Mammary epithelial cell (primary cell): ENCODE measurements at places on chromosomes 4 and X. TPM values are rescaled to one million over a fixed set of nuclear protein-coding genes. Genes with fewer than 3 reads are reported as not detected.

- no peak for DNase-seq
Measured at GRCh38 chrX:102652031-102652688, 877 bp downstream of the GPRASP1 start.

GRCh38 chrX:136541294-136541693 is 9.3 kb downstream of the VGLL1 start:
- no peak for DNase-seq

GRCh38 chr4:5412751-5413150 is 295.6 kb downstream of the EVC2 start:
- DNase-seq: no peak

- no peak for DNase-seq
Measured at GRCh38 chrX:77346859-77347258, 100.3 kb upstream of the FGF16 start.

DNA sequence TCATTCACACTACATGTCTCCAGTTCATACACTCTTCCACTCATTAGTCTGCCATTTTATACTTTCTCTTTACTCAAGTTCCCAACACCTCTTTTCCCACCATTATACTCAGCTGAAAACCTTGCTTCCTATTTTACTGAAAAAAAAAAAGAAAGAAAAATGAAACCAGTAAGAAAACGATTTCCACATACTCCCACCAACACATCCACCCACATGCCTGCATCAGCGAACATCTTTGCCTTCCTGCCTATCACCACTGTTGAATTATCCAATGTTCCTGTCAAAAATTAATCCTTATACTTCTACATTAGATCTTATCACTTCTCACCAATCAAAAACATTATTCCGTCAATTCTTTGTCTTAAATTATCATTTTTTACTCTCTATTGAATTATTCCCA is 188.1 kb upstream of the FAM241A start:
- no peak for DNase-seq

GRCh38 chr4:2944586-2945526 is 18.4 kb downstream of the NOP14 start:
- no peak for DNase-seq

GRCh38 chr4:108651014-108651791 is 804 bp downstream of the OSTC start:
- peak; percentile 27 for DNase-seq

GRCh38 chrX:122813876-122814275 is 370.2 kb upstream of the GRIA3 start:
- DNase-seq: no peak

DNA sequence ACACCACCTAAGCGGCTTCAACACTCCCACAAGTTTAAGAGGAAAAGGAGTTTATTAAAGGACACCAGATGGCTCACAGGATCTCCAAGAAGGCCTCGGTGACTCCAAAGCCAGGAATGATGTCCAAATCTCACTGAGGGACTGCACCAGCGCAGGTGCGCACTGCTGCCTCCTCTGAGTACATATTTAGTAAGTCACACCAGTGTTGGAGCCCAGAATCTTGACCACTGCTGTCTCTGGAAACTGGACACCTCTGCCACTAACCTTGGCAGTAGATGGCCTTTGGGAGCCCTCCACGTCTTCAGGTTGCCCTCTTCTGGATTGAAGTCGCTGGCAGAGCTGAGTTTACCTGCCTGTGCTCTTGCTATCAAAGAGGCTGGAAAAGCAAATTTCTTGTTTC is 10.1 kb upstream of the RS1 start:
- no peak for DNase-seq

- no peak for DNase-seq
Measured at GRCh38 chrX:72080150-72080549, 51.6 kb downstream of the RTL5 start.

DNA sequence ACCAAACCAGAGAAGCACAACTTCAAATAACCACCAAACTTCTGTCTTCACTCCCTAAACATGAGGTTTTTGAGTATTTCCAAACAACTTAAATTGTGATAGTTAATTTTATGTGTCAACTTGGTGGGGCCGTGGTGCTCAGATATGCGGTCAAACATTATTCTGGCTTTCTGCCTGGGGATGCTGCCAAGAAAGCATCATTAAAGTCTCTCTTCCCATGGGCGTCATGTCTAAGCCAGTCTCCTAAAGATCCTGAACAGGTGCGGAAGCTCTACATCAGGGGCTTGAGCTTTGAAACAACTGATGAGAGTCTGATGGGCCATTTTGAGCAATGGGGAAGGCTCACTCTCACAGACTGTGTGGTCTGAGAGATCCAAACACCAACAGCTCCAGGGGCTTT is 24.1 kb upstream of the SOD3 start:
- no peak for DNase-seq

DNA sequence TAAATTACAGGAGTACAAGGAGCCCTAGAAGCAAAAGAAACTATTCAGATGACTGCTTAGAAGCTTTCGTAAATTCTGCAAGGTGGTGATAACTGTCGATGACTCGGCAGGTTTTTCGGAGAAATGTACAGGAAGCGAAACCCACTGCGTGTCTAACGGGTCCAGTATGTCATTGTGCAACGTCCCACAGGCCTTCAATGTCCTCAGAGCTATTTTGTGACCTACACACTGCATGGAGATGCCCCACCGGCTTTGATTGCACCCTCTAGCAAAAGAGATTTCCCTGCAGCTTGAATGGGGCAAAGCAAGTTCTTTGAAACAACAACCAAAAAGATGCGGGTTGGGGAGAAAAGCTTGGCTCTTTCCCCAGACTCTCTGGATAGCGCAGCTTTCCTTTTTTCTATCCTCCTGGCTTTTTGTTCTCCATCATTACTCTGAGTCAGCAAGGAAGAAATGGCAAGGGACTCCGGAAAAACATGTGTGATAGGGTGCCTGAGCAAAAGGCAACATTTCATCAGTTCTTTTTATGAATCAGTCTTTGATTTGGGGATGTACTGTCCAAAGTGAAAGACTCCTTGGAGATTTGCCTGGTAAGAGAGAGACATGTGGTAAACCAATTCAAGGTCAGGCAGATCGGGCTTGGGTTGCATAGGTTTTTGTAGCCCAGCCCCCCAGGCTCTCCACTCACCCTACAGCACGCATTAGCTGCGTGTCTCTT is 112.0 kb upstream of the TBL1X start:
- no peak for DNase-seq

DNA sequence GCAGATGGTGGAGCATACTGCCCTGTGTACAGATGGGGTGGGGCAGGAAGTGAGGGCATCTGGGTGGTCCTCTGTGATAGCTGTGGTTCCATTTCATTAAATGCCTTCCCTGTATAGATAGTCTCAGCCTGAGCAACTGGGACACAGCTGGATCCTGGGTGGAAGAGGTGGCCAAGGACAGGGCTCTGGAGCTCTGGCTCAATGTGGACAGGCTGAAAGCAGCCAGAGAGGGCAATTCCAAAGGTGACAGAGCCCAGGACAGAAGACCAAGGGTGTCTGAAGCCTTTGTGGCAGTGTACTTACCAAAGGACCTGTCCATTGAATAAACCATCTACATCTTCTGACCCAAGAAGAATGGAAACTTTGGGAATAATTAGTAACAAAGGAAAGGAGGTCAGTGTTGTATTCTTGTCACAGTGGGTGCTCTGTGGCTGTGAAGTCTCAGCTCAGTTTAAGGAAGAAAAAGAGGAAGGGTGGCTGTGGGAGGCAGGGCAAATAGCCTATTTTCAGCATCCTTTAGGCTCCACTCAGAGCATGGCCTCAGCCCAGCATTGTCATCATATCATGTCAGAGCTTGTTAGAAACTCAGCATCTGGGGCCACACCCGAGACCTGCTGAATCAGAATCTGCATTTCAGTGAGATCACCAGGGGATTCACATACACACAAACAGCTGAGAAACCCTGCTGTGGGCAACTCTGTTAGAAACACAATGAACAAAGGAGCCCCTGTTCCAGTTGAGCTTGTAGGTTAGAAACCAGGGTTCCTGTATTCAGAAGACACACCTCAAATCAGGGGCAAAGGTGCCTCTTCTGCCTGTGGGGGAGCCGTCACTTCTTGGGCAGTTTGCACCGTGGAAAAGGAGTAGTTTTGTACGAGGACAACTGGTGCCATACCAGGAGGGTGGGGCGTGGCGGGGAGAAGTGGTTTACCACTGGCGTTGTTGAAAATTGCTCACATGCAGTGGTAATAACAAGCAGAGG is 168.6 kb downstream of the PTTG2 start:
- DNase-seq: peak; percentile 100

- DNase-seq: no peak
Measured at GRCh38 chr4:140047017-140047640, 106.9 kb downstream of the MAML3 start.

DNA sequence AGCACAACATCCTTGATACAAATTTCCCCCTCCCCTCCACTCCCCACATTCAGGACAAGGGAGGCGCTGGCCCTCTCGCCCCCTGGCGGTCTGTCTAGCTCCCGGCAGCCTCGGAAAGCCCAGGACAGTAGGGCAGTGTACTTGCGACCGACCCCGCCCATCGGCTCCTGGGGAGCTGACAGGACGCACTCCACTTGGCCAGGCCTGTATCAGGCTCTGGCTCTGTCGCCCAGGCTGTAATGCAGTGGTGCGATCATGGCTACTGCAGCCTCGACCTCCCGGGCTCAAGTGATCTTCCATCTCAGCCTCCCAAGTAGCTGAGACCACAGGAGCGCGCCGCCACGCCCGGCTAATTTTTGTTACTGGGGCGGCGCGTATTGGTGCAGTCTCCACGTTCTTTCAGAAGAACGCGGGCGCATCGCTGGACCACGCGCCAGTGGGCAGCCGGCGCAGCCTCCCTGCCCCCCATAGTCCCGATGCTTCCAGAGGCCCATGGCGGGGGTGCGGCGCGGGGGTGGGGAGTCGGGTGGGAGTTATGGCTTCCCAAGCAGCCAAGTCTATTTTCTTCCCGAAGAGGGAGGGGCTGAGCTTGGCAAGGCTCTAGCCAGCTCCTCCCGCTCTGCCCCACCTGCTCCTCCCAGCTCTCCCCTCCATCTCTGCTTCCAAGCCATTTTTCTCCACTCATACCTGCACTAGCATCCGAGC is 7.8 kb upstream of the AKAP14 start:
- DNase-seq: no peak

- no peak for DNase-seq
Measured at GRCh38 chr4:137417676-137418075, 114.6 kb downstream of the PCDH18 start.

DNA sequence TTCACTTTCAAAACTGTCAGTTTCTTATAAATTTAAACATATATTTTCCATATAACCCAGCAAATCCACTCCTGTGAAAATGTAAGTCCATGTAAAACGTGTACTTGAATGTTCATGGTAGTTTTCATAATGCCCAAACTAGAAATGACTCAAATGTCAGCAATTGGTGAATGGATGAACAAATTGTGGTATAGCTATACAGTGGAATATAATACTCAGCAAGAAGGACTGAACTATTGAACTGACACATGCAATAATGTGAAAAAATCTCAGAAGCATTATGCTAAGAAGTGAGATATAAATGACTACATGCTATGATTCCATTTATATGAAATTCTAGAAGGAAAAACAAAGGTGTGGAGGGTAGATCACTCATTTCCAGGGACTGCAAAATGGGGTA is 52.2 kb downstream of the USP53 start:
- no peak for DNase-seq

DNA sequence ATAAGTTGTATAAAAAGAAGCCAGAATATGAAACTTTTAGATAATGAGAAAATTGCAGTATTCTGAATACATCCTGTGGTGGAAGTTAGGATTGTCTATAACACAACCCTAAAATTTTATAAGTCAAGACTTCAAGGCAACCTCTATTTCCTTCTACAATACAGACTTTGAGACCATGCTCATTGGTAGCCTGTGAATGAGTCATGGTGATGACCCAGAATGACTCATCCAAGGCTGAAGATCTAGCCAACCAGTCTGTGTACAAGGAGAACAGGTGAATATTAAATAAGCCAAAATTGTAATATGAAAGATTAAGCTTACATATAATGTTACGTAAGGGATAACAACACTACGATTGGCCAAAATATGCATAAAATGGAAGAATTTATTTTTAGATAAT is 475.9 kb upstream of the GALNT7 start:
- no peak for DNase-seq

DNA sequence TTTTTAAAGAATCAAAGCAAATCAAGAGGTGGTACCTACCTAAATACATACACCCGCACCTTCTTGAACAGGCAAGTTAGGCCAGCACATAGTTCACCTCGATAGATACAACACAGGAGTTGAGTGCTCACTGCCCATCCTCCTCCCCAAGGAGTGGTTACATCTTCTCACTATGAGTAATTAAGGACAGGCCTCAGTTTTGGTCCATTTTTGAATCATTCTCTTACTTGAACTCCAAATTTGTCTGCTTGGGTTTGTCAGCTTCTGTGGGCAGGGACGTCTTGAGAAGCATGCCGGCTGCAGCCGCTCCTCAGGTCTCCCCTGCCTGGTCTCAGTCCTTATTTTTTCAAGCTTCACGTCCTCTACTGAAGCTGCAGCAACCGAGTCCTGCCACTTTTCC is 190.6 kb upstream of the RBPJ start:
- DNase-seq: no peak

DNA sequence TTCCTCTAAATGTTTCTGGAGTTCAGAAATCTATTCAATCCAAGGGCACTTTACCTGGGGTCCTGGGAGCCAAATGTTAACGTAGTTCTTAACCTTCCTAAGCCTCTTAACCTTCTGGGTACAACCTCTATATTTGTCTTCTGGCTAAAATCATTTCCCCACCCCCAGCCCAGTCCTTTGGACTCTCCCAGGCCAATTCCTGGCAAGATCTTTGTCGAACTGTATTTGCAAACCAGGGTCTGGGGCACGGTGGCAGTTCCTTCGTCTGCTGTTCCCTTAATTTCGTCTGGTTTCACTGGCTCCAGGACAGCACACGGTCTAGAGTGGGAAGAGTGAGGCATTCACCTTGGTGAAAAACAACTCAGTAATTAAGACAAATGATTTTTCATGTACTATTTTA is 811 bp upstream of the SLC25A5 start:
- no peak for DNase-seq

DNA sequence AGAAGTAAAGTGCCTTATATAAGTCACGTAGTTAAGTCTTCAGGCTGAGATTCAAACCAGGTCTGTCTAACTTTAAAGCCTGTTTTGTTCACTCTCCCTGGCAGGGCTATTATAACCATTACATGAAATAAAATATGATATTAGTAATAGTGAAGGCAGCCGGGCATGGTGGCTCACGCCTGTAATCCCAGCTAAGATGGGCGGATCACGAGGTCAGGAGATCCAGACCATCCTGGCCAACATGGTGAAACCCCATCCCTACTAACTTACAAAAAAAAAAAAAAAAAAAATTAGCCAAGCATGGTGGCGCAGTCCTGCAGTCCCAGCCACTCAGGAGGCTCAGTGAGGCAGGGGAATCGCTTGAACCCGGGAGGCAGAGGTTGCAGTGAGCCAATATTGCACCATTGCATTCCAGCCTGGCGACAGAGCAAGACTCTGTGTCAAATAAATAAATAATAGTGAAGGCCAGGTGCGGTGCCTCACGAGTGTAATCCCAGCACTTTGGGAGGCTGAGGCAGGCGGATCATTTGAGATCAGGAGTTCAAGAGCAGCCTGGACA is 22.1 kb upstream of the SOWAHD start:
- DNase-seq: peak; percentile 47

FRMD7 gene
- total RNA-seq: not detected in 2 replicates

GNRHR gene
- total RNA-seq: not detected

BEX4 gene
- total RNA-seq: 14.2 TPM

GPRASP3 gene
- total RNA-seq: 3.3 TPM

SYNPO2 gene
- total RNA-seq: 2.9 and 3.3 TPM in 2 replicates

MAGIX gene
- 1.4 and 1.5 TPM in 2 replicates for total RNA-seq

GLRB gene
- 3.7 TPM for total RNA-seq

RPS6KA6 gene
- 5.3 and 7.8 TPM in 2 replicates for total RNA-seq

APLN gene
- total RNA-seq: under 0.01 TPM
